ENCODE measurements at places on chromosomes 2 and 18.

DNA sequence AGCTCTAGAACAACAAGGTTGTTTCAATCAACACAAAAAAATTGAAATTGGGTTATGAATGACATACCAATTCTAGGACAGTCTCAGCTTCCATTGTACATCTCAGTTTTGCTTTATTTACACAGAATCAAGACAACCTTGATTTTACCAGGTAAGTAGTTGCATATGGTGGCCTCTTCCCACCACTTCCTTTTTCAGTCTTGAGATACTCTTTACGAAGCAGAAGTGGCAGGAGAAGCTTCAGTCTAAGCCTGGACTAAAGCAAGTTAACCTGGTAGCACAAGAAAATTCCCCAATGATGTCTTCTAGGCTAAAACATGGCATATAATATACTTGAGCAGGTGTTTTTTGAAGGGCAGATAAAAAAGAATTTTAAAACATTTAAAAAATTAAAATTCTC is 10.7 kb upstream of the FAM136A start:
- no peak for DNase-seq

GRCh38 chr18:75210274-75211001 is at the start of gene TSHZ1:
TSS of gene TSHZ1 (plus strand) at chr18:75210797. CDS start at chr18:75211877, 1,080 bp downstream.
- DNase-seq, result peak; percentile 82

DNA sequence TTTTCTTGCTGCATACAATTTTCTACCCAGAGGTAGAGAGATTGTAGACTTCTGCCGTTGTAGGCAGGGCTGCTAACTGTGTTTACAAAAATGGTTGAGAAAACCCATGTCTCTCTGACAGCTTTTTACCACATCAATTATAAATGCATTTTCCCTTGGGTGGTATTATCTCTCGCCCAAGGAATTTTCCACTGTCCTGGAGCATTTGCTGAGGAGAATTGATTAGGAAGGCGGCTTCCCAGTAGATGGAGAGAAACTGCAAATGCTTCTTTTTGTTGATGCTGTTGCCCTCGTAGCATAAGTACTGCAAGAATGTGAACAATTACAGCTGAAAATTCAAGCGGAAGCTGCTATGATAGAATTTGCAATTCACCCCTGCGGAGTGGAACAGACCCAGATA is 1007.7 kb upstream of the KLHL29 start:
- DNase-seq, result no peak

DNA sequence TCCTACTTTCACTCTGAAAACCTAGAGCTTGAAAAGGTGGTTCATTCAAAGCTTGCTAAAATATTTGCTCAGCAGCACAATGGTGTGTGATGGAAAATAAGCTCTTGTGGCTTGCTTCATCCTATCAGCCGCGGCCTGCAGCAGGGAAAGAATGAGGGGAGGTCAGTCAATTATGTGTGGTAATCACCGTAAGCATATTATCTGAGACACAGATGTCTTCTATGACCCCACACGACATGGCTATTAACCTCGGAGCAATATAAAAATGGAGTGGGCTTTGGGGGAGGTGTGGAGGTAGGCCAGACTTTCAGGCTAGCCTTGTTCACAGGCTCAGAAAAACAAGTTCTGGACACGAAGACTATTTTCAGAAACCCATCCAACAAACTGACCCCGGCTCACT is 98.4 kb upstream of the SIX3 start:
- no peak for DNase-seq

- peak; percentile 78 for DNase-seq
Measured at GRCh38 chr2:46706264-46706983, 209.2 kb downstream of the MCFD2 start.

GRCh38 chr2:146278881-146279280 is 1565.9 kb upstream of the ACVR2A start:
- DNase-seq, result no peak
